ENCODE measurements at places on chromosomes 1 and 21.

- DNase-seq = no peak
These were observed 33.9 kb downstream of the USP33 start for GRCh38 chr1:77725706-77726105.

DNA sequence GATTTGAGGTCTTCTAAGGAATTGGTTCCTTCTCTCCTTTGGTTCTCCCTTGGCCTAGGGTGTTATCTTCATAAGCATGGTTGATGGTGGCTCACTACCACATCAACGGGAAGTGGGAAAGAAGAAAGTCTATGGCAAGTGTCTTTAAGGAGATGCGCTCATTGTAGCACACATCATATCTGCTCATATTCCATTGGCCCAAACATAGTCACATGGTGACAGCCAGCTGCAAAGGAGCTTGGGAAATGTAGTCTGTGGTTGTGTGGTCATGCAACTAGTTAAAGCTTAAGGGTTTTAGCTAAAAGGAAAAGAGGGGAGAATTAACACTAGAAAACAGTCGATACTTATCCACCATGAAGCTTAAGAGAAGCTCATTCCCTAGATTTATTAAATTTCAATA, 11.4 kb upstream of the MRPS6 start:
- no peak for DNase-seq

- no peak for DNase-seq
These were observed 165.7 kb downstream of the NCAM2 start for GRCh38 chr21:21163904-21164303.

GRCh38 chr1:203860396-203861025, 888 bp upstream of the SNRPE start:
- peak; percentile 78 for DNase-seq

- no peak for DNase-seq
These were observed 104.8 kb downstream of the GDAP2 start for GRCh38 chr1:117824616-117825015.

DNA sequence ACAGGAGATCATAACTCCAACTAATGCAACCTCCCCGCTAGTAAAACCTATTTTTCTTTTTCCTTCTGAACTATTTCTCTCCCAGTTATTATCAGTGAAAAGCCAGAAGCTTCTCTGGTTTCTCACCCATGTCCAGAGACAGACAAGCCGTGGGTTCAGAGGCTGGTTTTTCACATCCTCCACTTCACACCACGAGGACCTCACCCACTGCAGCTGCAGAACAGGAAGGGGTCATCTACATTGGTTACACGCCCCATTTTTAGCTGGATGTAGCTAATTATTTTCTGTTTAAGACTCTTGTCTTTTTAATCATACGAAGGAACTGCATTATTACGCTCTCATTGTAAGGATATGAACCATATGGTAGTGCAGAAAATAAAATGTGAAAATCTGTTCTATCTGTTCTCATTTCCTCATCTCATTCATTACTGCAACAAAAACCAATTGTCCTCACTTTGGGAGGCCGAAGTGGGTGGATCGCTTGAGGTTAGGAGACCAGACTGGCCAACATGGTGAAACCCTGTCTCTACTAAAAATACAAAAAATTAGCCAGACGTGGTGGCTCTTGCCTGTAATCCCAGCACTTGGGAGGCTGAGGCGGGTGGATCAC, 39.1 kb upstream of the CLDN14 start:
- DNase-seq = no peak

- DNase-seq = no peak
These were observed 8.5 kb upstream of the PRDM15 start for GRCh38 chr21:41887667-41888066.

GRCh38 chr1:209059981-209060380, 523.5 kb upstream of the CAMK1G start:
- no peak for DNase-seq

DNA sequence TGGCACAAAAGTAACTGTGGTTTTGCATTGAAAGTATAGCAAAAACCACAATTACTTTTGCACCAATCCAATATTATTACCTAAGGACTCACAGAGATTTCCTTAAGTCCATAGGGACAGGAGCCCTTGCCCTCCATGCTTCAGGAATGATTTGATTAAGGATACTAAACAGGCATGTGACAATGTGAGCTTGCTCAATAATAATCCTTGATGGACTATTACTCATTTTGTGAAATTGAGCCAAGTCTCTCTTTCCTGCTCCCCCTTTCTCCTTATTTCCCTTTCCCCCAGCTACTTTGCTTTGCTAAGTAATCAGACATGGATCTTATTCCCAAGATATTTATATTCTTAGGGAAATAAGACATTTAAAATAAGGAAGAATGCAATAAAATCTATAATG, 21.6 kb upstream of the RGL1 start:
- no peak for DNase-seq

DNA sequence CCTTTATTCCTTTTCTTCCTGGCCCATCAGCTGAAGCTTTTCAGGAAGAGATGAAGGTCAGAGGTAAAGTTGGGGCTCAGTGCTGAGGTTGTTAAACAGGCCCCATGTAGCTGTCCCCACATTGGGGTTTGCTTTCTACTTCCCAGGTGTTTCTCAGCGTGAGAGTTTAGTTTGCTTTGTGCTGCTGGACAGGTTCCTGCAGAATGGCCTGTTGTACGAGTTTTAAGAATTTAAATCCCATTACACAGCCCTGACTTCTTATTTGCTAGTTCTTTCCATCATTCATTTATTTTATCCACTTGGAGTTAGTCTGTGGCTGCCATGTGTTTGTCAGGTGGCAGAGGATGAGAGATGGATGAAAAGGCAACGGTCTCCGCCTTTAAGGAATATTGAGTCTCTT, 19.2 kb downstream of the CTPS1 start:
- no peak for DNase-seq

GRCh38 chr1:86687595-86687994, 16.8 kb upstream of the SH3GLB1 start:
- no peak for DNase-seq

- DNase-seq = peak; percentile 96
These were observed 43.4 kb downstream of the IGSF5 start for GRCh38 chr21:39788383-39788782.

- DNase-seq = no peak
These were observed 213.3 kb upstream of the ZRANB2 start for GRCh38 chr1:71294178-71294577.

GRCh38 chr1:232764458-232765251, 40.6 kb upstream of the MAP10 start:
- DNase-seq = peak; percentile 69

GRCh38 chr1:17544776-17545350, 5.4 kb downstream of the ARHGEF10L start:
- no peak for DNase-seq

GRCh38 chr1:11654939-11655808, 497 bp downstream of the FBXO44 start:
- DNase-seq = no peak

DNA sequence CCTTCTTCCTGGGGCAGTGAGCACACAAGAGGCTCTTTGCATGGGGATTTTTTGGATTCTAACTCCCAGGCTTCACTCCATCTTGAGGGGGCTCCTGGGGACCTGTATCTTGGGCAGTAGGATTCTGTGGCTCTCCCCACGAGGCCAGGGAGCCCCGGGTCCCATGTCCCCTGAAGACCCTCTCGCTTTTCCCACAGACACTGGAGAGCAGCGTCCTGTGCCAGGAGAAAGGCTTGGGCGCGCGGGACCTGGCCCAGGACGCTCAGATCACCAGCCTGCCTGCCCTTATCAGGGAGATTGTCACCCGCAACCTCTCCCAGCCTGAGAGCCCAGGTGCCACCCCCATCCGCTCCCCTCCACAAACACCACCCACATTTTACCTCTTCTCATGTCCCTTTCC, 735 bp downstream of the CROCC start:
- no peak for DNase-seq

GRCh38 chr21:37000381-37000780, 6.1 kb upstream of the RIPPLY3 start:
- no peak for DNase-seq

- DNase-seq = no peak
These were observed 61.5 kb downstream of the TOR3A start for GRCh38 chr1:179143322-179143721.

- DNase-seq = no peak
These were observed 13.5 kb downstream of the TNFRSF1B start for GRCh38 chr1:12180315-12180714.

- peak; percentile 16 for DNase-seq
These were observed 3.8 kb upstream of the SLC30A2 start for GRCh38 chr1:26049531-26050247.

DNA sequence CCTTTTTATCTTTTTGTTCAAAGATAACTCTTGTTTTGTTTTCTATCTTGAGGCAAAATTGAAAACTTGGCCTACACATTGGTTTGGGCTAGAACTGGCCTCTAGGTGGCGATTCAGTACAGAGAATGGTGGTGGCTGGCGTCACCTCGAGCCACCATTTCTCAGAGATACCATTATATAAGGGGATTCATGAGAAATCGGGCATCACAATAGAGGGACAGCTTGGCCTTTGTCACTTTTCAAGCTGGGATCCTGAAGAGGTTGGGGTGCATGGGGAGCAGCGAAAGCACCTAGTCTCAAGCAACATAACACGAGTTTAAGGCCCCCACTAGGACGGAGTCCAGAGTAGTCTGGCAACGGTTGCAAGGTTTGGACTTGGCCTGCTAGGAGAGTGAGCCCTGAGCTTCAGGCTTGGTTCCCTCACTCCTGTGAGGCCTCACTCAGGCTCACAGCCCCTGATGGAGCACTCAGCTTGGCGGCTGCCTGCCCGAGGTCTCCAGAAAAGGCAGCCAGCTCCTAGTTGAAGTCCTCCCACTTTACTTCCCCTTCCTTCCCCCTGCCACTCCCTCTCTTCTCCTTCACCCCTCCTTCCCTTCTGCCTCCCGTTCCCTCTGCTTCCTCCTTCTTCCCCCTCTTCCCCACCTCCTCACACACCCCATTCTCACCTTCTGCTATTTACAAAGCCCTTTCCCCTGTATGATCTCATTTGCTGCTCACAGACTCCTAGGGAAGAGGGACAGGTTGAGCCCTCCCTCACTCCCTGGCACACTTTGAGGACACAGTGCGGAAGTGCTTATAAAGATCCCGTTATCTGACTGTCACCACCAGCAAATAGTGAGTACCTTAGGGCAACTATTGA, 67.8 kb downstream of the LRIG2 start:
- peak; percentile 76 for DNase-seq

DNA sequence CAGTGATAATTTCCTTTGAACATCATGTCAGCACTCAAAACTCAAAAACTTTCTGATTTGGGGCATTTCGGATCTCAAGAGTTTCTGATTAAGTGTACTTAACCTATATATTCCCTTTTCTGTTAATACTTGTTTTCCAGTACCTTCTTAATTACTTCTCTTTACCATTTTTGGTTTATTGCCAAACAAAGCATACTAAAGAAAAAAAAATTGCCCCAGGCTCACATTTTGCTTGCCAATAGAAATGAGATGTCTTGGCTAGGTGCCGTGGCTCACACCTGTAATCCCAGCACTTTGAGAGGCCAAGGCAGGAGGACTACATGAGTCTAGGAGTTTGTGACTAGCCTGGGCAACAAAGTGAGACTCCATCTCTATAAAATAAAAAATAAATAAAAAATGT, 4.8 kb downstream of the PSMD4 start:
- no peak for DNase-seq

DNA sequence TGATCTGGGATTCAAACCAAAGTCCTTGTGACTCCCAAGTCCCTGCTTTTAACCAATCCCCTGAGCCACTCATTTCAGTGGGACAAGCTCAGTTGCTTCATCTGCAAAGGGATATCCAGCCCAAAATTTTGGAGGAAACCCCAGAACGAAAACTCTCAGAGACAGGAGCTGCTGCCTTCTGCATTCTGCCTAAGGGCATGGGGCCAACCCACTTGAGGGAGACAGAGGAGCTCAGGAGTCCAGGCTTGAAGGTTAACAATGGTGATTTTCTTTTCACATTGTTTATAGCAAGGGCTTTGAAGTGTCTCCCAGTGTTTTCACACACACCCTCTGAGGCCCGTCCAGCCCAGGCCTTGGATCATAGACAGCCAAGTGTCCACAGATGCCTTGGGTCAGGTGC, 148.1 kb upstream of the CTTNBP2NL start:
- DNase-seq = no peak

DNA sequence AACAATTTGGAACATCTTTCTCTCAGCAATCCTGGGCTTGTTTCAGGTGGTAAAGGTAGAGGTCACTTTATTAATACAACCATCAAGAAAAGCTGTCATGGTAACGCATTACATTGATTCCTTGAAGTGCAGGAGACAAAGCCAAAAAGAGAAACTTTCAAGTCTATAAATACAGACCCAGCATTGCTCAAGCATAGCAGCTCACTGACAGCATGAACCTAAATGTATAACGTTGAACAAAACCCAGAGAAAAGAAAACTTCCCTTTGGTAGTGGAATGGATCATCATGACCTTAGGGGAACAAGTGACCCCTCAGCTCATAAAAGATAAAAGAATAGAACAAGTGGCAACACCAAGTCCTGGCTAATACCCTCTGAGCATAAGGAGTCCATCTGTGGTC, 332.2 kb downstream of the NTNG1 start:
- no peak for DNase-seq

- DNase-seq = no peak
These were observed 42.1 kb upstream of the LAX1 start for GRCh38 chr1:203722909-203723308.

GRCh38 chr1:7420098-7420445, 351.0 kb upstream of the VAMP3 start:
- no peak for DNase-seq

GRCh38 chr1:41902664-41903063, 16.1 kb downstream of the HIVEP3 start:
- no peak for DNase-seq

Data from kidney (tissue), 22 donors.